ENCODE measurements at places on chromosomes 5 and 9.

DNA sequence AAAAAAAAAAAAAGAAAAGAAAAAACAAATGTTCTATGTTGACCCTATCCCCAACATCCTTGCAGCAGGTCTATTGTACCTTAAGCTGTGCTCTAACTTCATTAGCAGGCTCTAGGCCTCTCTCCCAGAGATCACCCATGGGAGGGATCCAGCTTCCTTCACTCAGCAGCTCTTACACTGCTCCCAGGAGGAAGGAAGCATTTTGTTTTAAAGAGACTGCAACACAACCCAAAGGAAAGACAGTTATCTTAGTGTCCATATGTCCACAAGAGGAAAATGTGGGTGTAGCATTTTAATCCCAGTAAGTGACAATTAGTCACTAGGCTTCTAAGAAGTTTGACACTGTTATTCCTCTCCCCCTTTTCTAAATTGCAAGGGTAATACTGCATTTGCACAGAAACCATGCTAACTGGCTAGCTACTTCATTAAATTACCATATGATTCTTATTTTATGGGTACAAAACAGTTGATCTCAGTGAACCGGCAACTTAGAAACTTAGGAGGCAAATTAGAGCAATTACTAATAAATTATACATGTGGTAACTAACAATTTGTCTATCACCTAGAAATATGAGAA lies 58.8 kb downstream of the MARCHF3 start:
- DNase-seq: no peak

DNA sequence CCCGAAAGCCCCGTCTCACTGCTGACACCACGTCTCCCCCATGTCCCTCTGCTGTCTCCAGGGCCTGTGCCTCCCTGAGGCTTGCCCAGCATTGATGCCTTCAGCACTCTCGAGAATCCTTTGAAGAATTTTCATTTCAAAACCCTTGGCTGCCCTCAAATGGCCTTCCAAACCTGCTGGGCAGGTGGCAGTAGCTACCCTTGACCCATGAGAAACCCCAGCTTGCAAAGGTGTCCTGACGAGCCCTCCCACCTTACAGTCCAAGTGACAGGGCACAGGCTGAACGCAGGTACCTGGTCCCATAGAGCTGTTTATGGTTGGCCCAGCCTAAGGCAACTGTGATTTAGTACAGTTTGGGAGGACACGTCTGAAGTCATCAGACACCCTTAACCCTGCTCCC lies 97.2 kb upstream of the SPIN1 start:
- no peak for DNase-seq

DNA sequence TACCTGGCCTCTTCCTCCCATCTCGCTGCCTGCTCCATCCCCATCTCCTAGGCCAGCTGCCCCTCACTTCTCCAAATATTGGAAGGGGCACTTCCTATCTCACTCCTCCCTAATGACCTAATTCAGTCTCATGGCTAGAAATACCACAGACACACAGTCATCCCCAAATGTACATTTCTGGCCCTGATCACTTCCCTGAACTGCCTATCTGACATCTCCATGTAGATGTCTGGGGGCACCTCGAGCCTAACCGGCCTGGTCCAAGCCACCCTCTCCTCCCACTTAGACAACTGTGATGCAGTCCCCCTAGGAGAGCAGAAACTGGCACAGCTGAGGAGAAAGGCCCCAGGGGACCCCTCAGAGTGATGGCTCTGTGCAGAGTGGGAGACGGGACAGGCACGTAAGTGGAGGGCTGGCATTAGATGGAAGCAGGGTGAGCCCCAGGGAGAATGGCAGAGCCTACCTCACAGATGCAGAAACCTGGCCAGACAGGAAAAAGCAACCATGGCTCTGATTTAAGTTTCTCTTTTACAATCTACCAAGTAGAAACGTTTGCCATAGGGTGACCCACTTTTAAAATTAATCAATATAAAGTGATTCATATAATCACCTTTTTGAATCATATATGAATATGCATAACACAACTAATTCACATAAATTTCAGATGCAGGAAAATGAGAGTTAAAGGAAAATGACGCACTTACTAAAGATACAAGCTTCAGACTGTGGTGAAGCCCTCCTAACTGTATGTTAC lies 22.1 kb downstream of the CAMSAP1 start:
- no peak for DNase-seq

- no peak for DNase-seq
These were observed 224.7 kb upstream of the GRAMD2B start for GRCh38 chr5:126198531-126198930.

- no peak for DNase-seq
These were observed 7.4 kb downstream of the F2RL2 start for GRCh38 chr5:76615759-76616158.

DNA sequence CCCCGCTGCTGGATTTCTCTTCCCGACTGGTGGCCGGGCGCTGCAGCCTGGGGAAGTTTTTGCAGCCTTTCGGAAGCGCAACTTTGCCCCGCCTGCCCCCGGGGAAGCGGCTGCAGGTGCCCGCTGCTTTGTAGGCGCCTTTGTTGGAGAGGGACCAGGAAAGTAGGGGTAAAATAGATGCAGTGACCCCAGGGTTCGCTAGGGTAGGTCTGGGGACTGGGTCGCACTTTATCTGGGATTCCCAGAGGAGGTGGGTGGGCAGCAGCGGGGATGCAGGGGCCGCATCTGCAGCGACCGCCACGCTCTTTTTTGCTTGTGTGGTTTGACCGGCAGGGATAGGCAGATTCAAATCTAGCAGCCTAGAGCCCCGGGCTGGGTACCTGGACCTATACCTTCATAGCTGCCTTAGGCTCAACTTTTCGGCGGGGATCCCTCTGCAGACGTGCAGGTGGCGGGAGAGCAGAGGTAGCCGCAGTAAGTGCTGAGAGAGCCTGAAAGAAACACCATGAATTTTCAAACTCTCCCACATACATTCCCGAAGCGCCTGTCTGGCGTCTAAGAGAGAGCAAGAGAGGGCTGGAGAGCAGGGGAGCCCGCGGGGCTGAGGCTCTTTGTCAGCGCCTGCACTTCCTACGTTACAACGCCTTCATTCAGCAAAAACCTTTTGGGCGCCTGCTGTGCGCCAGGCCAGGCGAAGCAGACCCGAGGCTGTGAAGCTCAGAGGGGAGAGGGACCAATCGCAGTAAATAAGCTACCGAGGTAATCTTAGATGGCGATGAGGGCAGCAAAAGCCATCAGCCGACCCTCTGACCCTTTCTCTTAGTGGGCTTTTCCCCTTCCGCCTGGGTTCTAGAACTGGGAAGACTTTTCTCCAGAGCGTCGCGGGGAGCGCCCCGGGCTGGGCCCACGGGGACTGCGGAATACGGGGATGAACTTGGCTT lies 642 bp downstream of the SV2C start:
- no peak for DNase-seq

- DNase-seq: no peak
These were observed 101.1 kb downstream of the FGF18 start for GRCh38 chr5:171520300-171521174.

- DNase-seq: no peak
These were observed 81.3 kb upstream of the IRX4 start for GRCh38 chr5:1963941-1964451.

DNA sequence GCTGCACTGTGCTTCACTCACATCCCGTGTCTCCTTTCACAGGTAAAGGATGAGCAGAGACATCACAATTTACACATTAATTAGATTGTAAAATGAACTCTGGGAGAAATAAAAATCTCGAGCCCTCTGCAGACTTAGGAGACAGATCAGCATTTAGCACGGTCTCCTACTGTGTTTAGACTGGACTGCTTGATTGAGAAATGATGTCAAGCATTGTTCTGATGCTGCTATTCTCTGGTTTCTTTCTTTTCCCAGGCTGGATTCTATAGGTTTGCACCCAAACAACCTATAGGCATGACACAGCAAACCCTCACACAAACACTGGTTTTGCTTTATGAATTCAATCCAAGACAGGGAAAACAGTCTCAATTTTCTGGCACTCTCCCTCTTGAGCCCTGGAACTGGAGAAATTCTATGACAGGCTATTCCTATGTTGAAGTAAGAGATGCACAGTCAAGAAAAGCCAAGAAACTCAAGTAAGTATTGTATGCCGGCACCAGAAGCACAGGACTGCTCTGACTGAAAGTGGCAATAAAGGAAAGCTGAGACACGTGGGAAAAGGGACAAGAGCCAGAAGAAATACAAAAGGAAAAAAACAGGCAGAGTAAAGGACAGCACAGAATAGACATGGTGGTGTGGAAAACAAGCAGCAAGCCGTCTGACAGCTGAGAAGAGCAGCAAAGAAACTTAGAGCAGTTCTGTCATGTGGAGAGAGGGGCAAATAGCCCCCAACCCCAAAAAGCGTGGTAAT lies 24.8 kb upstream of the ERAP2 start:
- DNase-seq: no peak

- DNase-seq: no peak
These were observed 41.7 kb downstream of the ITGA2 start for GRCh38 chr5:53030893-53031292.

DNA sequence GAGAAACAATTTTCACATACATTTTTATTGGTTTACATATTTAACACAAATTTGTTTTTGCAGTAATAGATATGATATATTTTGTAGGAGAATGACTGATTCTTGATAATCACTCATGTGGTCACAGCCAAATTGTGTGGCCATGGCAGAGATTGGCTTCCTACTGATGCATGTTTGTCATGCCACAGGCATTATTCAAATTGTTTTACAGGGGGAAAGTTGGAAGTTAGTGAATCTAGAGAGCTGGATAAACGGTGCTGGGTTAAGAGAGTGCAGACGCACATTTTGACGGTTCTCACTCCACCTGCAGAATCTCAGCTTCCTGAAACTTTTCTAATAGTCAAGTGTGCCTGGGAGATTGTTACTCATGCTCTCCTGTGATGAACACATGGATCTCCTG lies 91.1 kb upstream of the FBN2 start:
- no peak for DNase-seq

DNA sequence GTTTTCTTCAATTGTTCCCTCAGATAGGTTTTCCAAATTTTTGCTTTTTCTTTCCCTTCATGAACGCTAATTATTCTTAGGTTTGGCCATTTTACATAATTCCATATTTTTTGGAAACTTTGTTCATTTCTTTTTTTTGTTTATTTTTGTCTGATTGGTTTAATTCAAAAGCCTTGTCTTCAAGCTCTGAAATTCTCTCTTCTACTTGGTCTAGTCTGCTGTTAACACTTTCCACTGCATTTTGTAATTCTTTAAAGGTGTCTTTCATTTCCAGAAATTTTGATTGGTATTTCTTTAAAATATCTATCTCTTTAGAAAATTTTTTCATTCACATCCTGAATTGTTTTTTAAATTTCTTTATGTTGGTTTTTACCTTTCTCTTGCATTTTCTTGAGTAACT lies 63.9 kb upstream of the VLDLR start:
- DNase-seq: no peak

GRCh38 chr9:35529161-35529823 lies 39.4 kb downstream of the RUSC2 start:
- DNase-seq: no peak

GRCh38 chr9:18208166-18209059 lies 265.5 kb upstream of the ADAMTSL1 start:
- no peak for DNase-seq

DNA sequence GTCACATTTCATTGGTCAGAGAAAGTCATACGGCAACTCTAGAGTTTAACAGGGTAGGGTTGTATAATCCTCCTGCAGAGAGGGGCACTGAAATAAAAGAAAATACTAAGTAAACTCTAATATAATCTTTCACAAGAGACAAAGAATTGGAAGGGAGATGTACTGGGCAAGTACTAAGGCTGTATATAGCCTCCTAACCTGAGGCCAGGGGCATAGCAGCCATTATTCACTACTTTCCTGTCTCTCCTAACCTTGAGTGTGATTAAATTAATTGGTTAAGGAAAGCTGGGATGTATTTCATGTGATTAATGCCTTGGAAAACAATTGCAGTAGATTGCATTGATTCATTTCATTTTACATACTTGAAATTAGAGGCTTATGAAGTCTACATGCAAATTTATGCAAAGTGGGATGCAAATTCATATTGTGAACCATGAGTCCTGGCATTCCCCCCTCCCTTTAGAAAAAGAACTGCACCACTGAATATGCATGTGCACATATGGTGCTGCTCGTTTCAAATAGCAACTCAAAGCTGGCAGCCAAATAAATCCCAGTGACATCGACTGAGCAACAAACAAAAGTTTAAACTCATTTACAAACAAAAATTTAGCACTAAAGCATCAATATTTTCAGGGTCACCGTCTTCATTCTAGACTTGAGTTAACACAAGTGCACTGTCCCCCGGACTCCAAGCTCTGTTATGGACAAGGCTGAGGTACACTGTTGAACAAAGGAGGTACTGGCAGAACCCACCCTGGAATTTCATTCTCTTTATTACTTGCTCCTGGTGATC lies 70.0 kb downstream of the DMAC1 start:
- DNase-seq: no peak

DNA sequence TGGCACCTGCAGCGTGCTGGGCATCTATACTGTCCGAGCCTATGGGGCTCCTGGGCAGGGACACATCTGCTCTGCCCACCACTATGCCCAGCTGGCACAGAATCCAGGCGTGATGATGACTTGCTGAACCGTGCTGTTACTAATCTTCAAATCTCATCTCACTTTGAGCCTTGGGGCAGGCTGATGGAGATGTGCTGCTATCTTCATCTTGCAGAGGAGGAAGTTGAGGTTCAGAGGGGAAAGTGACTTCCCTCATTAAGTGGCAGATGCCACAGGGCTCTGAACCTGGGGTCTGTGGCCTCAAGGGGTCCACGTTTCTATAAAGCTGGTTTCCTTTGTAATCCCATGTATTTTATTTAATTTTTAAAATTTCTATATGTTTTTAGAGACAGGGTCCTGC lies 4.7 kb downstream of the SLC2A6 start:
- DNase-seq: no peak

DNA sequence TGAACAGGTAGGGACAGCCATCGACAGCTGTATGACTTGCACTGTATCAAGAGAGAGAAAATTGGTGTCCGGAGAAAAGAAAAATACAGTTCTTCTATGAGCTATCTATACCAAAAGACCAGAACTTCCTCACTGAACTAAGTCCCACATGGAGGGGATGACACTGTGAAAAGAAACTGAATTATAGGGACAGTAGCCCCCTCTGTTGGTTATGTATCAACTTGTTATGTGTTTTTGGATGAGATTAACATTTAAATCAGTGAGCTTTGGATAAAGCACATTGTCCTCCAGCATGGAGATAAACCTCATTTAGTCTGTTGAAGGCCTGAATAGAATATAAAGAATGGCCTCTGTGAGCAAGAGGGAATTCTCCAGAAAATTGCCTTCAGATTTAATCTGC lies 176.6 kb upstream of the SH3GL2 start:
- no peak for DNase-seq

DNA sequence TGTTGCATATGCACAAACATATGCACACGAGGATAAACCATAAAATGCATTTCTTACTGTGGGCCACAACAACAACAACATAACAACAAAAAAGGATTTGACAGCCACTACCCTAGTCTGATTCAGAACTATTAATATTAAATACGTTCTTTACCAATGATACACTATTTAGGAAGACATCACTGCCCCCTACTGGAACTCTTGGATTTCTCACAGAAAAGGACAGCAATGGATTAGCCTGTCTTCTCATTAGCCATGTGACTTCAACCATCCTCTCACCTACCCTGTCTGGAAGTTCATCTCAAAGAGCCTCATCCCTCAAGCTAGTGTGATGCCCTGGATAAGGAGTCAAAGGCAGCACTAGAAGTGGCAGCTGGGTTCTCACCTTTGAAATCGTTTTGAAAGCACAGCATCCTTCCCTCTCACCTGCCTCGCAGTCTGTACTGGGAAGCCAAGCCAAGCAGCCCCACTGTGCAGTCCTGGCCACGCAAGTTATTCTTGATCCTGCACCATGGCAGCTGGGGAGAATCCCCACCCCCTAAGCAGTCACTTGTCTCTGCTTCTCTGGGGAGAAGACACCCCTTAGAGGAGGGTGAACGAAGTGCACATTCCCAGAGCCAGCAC lies 64.6 kb downstream of the SH3TC2 start:
- no peak for DNase-seq

Data from stimulated activated CD4-positive, alpha-beta T cell treated with anti-CD3 and anti-CD28 coated beads, TNF-alpha, amount 100 ng/mL, for 24 hours (primary cell).